ENCODE measurements at places on chromosomes 4 and X. TPM values are rescaled to one million over a fixed set of nuclear protein-coding genes. Genes with fewer than 3 reads are reported as not detected.

TRAM1L1 gene
- polyA plus RNA-seq, result 2.8 TPM

LGI2 gene
- 3.0 TPM for polyA plus RNA-seq

NHS gene
- 6.6 TPM for polyA plus RNA-seq

ARAP2 gene
- polyA plus RNA-seq, result 13.6 TPM

F9 gene
- polyA plus RNA-seq, result not detected

GRCh38 chr4:54525602-54526001 is 132.2 kb upstream of the KIT start:
- DNase-seq, result no peak

SMC1A gene
- 44.3 TPM for polyA plus RNA-seq

DNA sequence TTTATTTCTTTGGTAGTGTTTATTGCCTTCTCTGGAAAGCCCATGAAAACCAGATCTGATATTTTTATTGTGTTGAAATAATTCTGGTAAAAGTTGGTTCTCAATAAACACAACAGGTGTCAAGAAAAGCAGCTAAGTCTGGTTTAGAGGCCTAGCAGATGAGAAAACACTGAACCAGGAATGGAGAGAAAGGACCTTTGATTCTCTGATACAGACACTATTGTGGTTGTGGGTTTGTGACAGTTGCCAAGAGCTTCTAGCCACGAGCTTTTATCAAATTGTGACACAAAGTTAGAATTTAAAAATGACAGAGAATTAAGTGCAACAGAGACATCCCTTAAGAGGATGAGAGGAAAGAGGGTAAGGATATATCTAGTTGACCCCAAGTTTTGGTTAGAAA is 42.6 kb downstream of the DDIT4L start:
- no peak for DNase-seq

C4orf50 gene
- 0.58 TPM for polyA plus RNA-seq

DNA sequence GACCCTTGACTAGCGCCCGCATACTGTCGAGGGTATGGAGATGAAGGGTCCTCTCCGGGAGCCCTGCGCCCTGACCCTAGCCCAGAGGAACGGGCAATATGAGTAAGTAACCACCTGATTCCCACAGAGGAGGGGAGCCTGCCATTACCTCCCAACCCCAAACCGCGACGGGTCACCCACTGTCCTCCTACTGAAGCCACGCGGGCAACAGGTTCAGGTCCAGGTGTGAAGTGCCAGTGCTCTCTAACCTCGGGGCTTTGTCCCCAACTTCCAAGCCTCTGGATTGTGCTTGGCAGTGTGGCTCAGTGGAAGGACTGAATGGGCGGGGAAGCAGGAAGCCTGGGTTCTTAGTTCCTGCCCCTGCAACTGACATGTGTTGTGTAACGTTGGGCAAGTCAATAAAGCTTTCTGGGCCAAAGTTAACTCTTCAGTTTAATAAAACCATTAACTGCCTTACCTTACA is 694 bp downstream of the OCRL start:
- DNase-seq, result peak; percentile 57

FAM184B gene
- polyA plus RNA-seq, result 0.04 TPM

Measured in large intestine (tissue), 12 donors.